ENCODE measurements at places on chromosomes 4 and X.

DNA sequence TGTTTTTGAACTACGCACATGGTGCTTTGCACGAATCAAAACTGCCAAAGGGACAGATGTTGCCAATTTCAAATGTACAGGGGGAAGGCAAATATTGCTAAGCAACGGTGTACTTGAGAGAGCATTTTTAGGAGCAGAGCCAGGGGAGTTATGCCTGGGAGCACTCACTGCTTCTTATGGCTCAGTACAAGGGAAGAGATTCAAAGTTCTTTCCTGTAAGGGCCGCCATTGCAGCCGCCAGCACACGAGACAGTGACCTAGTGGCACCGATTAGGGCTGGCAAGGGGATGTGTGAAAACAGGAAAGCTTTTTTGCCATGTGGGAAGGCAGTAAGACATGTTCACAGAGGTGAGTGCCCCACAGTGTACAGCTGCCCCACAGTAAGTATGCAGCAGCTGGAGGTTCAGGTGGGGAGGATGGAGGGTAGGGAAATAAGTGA is 133.8 kb downstream of the AFF1 start:
- no peak for DNase-seq

GRCh38 chr4:121094297-121094966 is 22.1 kb upstream of the NDNF start:
- no peak for DNase-seq

DNA sequence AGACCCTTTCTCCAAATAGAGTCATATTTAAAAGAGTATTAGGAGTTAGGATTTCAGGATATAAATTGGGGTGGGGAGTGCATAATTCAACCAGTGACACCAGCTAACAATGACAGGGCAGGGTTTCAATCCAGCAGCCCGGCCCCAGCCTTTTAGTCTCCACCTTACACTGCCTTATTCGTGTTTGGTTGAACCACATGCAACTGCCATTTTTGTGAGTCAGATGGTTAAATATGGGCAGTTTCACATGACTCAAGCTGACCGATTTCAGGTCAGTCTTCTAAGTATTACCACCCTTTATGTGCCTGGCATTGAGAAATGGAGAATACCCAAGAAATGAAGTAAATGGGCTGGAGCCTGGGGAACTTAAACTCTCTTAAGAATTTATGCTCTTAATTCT is 102.8 kb downstream of the STOX2 start:
- DNase-seq, result no peak

- no peak for DNase-seq
These were observed 4.5 kb downstream of the UBA1 start for GRCh38 chrX:47198026-47198686.

- DNase-seq, result no peak
These were observed at the start of gene PPP3CA for GRCh38 chr4:101347267-101347556. Gene PPP3CA, minus strand, starts transcription at chr4:101347526.

- no peak for DNase-seq
These were observed 15.8 kb upstream of the SYTL4 start for GRCh38 chrX:100747703-100748102.

- DNase-seq, result no peak
These were observed 96.8 kb downstream of the PDLIM5 start for GRCh38 chr4:94548571-94548970.

GRCh38 chr4:8402640-8403039 is 37.9 kb downstream of the ACOX3 start:
- no peak for DNase-seq

DNA sequence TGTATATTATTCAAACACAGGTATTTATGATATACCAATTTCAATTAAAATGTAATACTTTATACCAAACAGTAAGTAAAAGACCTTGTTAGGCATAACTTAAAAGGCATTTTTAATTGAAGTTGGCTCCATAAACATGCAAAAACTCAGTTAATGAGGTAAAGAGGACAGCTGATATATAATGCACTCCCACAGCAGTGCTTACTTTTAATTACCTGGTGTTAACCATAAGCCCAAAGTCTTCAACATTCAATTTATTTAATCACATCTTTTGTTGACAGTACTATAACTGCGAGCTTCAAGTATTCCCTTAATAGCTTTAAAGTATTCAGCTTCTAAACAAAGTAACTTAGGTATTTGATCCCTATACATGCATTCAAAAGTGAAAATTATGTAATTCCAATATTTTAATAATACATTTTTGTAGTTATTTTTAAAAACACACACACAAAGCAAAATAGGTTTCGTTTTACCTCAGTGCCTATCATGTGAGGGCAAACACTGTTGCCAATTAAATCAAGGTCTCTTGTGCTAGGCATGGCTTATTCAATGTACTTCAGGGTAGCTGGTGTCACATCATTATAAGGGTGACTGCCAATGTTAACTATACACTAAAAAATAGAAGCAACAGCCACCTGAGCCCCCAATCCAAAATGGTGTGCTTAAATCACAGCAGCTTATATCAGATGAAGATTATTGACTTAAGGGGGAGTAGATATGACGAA is 197.1 kb downstream of the LRBA start:
- no peak for DNase-seq

GRCh38 chrX:15751155-15751819 is 13.2 kb downstream of the CA5B start:
- DNase-seq, result no peak

DNA sequence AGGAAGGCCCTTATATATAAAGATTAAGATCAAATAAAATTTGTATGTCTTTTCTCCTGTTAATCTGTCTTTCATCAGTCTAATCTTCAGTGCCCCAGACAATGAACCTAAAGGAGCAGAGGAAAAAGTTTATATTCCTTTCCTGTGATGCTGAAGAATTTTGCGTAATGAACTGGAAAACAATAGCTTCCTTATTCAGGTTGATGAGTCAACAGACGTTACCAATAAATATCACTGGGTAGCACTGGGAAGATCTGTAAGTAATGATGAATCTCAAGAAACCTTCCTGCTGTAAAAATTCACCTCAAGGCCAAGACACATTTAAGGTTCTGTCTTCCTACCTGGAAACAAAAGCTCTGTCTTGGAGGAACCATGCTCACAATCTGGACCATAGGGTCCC is 25.5 kb downstream of the CDKN2AIP start:
- no peak for DNase-seq

DNA sequence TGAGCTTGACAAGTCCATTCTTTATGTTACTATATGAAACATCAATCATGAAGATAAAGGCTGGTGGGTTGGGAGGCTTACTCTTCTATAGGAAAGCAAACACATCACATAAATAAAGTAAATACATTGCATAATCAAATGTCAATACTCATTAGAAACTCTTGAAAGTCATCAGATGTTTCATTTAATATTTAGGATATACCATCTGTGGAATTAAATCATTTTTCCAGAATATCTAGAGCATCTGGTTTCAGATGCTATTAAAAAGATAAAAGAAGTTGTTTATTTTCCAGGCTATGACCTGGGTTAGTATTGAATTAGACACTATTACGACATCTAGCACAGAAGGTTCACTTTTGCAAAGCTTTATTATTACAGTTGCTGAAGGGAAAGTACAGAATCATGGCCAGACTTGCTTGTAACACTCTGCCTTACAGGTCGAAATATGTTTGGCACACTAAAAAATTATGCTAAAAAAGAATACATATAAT is 72.6 kb downstream of the METTL14 start:
- no peak for DNase-seq

GRCh38 chr4:72969976-72970375 is 99.5 kb downstream of the COX18 start:
- DNase-seq, result no peak

DNA sequence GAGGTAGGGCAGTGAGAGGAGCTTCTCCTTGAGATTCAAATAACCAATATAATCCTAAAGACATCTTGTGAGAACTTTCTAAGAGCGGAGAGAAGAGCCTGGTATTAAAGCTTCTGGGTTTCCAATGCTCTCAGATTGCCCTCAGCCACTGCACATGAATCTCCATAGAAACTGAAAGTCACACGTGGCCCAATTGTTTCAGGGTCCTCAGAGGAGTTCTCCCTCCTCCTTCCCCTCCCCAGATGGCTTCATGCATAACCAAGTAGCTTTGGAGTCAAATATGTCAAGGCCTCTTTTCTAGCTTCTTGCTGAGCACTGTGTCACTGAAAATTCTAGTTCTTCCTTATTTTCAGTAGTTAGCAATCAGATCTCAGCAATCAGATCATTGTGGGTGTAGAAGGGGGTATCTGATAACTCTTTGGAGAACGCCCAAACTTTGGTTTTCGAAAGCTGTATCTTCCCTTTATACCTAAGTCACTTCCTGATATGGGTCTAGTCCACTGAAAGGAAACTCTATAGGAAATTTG is 2.2 kb downstream of the BTK start:
- no peak for DNase-seq

DNA sequence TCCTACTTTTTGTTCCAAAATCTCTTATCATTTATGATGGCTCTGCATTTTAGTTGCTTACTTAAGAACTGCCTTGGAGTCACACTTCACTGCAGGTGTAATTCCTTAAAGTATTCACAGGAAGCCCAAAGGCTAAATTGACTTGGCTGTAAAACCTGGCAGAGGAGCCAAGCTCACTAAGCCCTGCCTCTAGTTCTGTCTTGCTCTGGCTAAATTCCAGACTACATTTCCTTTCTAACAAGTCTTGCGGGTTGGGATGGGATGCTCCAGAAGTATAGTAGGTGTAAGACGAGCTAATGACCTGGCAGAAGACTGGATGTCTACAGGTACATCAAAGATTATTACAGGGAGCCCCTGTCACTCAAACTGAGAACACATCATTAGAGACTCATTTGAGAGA is 924.0 kb upstream of the INTU start:
- no peak for DNase-seq

DNA sequence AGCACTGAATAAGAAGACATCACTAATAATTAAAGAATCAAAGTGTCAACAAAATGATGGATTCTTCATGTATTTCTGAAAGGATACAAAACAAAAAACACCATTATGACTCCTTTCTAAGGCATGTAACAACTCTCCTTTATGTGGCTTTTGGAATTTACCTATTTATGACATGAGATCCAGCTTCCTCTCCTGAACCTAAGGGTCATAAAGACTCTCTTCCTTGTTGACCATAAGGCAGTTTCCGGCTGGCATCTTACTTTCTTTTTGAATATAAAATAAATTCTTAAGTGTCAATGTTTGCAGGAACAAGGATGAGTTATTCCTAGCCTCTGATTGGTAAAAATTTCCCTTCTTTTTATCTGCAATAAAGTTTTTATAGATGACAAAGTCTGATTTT is 111.1 kb upstream of the GRPR start:
- no peak for DNase-seq

- no peak for DNase-seq
These were observed 5.4 kb downstream of the FAM47E start for GRCh38 chr4:76256968-76257367.

DNA sequence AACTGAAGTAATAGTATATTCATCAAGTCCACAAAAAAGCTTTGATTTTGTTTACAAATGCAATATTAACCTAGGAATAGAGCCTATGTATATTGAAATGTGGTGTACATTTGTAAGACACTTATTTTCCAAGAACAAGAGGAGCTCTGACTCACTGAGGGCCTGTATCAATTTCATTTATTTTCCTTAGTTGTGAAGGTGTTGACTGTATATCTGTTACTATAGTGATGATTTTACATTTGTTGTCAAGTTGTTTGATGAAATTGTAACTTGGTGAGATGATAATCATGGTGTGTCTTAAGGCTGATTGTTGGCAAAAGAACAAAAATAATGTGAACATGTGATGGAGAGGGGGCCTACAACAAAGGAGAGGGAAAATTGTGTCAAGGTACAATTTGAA is 274.9 kb upstream of the TEX13A start:
- no peak for DNase-seq

GRCh38 chr4:20194123-20195013 is 57.3 kb upstream of the SLIT2 start:
- DNase-seq, result no peak

DNA sequence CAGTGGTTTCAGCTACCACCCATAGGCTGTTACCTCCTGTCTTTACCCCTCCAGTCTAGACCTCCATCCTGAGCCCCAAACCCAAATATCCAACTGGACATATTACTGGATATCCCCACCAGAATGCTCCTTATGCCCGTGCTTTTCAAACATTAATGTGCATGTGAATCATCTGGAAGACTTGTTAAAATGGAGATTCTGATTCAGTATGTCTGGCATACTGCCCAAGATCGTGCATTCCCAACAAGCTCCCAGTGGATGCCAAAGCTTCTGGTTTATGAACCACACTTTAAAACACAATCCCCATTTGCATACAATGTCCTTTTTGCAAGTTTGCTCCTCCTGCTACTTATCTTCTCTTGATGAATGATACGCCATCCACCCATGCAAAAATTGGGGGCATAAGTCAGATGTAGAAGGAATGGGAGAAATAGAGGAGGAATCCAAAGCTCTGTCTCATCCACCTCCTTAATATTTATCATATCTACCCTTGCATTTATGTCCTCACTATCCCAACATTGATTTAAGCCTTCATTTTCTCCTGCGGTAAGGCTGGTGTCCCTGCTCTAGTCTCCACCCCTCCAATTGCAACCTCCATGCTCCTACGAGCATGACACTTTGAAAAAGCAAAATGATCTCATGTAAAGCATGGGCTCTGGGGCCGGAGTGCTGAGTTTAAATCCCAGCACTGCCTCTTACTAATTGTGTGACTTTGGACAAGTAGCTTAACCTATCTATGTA is 7.4 kb upstream of the PGRMC1 start:
- no peak for DNase-seq

DNA sequence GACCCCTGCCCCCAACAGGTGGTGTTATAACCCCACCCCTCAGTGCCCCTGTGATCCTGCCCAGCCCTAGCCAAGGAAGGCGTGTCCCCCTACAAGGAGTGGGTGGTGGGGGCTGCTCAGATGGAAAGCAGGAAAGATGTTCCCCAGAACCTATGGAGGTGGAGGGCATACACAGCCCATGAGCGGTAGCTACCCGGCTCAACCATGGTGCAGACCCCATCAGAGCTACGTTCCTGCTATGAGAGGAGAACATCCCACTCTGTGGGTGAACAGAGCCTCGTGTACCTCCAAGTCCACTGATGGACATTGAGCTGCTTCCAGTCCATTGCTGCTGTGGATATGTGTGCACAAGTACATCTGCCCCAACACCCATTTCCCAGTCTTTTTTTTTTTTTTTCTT is 71.1 kb downstream of the SHOX start:
- DNase-seq, result no peak

DNA sequence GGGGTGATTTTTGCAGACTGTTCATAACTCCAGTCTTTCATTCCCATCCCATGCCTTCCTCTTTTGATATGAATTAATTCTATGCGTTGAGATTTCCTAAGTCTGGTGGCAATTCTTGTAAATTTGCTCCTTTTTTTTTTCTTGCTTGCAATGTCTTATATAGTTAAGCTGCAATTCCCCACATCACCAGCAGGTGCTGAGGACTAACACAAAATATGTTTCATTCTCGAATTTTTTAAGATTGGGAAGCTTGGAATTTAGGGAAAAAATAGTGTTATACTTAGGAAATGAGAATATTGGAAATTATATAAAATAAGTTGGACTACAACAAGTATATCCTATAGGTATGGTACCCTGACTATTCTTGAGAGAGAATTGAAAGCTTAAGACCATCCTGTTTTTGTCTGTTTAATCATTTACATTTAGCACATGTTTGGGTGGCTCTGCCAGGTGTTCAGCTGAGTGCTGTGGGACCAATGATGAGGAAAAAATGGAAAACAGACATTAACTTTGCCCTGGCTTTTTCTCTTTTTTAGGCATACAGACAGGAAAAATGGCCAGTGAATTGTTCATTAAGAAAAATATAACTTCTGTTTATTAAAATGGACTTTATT is 30.2 kb downstream of the AFF2 start:
- DNase-seq, result no peak

GRCh38 chr4:85368932-85369331 is 106.0 kb upstream of the ARHGAP24 start:
- DNase-seq, result no peak

Data from D721Med (cell line).